ENCODE measurements at places on chromosomes 6 and 20.

GRCh38 chr6:149815788-149816187, 48.4 kb downstream of the LRP11 start:
- DNase-seq = no peak

- DNase-seq = peak; percentile 86
Observed at GRCh38 chr20:2523919-2524708, 12.3 kb upstream of the TMC2 start.

DNA sequence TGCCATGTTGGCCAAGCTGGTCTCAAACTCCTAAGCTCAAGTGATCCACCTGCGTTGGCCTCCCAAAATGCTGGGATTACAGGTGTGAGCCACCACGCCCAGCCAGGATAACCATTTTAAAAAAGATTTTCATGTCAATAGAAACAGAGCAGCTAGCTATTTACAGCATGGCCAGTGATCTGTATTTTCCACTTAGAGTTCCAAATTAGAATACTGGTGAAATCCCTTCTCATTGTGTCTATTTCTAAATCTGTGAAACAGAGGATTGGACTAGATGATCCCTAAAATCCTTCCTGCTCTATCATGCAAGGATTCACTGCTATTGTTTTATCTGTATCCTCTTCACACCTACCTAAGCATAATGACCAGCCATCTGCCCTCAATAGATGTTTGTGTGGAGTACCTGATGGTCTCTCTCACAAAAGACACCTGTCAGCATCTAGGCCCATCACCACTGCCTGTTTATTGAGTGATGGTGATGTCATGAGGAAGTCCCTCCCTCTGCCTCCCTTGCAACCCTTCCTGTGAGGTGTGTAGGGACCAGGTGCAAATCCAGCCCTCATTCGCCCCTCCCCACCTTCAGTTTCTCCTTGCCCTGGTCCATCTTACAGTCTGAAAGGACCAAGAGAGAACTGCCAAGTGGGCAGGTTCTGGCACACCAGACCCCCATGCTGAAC, 26.5 kb upstream of the SMIM29 start:
- DNase-seq = no peak

GRCh38 chr6:161476711-161477110, 202.8 kb upstream of the AGPAT4 start:
- no peak for DNase-seq

GRCh38 chr6:105193647-105194046, 13.8 kb upstream of the POPDC3 start:
- no peak for DNase-seq

GRCh38 chr6:26322645-26323482, 42.1 kb upstream of the BTN3A2 start:
- peak; percentile 95 for DNase-seq

DNA sequence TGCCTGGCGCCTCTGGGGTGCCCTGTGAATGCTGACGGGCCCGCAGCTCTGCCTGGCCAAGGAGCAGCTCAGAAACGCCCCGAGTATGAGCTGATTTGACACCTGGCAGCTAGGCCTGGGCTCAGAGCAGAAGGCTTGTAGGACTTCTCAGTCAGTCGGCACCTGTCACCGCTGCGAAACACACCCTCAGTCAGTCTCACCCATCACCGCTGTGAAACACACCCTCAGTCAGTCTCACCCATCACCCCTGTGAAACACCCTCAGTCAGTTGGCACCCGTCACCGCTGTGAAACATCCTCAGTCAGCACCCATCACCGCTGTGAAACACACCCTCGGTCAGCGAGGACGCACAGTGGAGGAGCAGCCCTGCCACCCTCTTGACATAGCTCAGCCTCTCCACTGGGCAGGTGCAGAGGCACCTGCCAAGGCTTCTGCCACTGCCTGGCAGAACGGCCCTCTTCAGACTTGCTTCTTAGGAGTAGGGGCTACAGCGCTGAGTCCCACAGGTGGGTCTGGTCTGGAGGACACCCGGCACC, 109.0 kb downstream of the PSMB1 start:
- no peak for DNase-seq
